ENCODE measurements at places on chromosomes 2 and 18. TPM values are rescaled to one million over a fixed set of nuclear protein-coding genes. Genes with fewer than 3 reads are reported as not detected.

Gene NYAP2
- not detected for total RNA-seq

Gene LRATD1
- 5.7 TPM for total RNA-seq

Gene CFAP210
- not detected for total RNA-seq

Gene GCG
- total RNA-seq: not detected

DNA sequence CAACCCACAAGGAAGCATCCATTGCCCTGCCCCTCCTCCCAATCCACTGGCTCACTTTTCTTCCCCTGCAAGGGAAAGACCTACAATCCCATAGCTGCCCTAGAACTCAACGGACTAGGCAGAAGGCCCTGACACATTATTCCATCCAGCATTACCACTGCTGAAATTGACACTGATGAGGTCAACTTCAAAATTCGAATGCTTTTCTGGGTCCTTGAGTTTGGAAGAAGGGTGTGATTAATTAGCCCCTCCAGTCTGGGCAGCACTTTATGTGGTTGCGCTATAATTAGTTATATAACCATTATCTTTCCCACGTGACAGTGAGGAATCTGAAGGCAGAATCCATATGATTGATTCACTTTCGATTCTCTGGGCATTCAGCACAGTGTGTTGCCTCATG is 55.7 kb downstream of the EVA1A start:
- H3K27me3 ChIP-seq: no peaks in the 10 kb centered on the region
- H3K36me3 ChIP-seq: no peaks in the 10 kb centered on the region
- H3K4me1 ChIP-seq: no peaks in the 10 kb centered on the region
- no peak overlapping the region for H3K27ac ChIP-seq

- H3K36me3 ChIP-seq: no peaks in the 10 kb centered on the region
- H3K4me3 ChIP-seq: no peak overlapping the region
- H3K27me3 ChIP-seq: no peaks in the 10 kb centered on the region
- no peak for DNase-seq
- H3K27ac ChIP-seq: no peak overlapping the region
- no peaks in the 10 kb centered on the region for H3K4me1 ChIP-seq
Observed at GRCh38 chr2:112199188-112199587, 55.7 kb downstream of the ZC3H8 start.

DNA sequence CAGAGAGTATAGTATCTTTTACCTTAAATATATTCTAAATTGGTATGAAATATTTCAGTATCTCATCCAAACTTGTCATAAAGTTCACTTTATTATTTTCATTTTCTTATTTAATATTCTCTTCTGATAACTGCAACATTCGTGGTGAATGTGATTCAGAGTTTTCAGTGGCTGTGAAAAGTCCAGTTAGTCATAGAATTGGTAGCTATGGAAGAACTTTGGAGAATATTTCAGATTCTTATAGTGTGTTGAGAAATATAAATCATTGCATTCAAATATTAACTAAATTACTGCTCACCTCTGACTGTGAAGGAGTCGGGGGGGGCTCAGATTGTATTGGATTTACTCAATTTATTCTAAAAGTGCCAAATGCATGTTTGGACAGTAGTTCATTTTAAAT is 178.6 kb upstream of the VWC2L start:
- H3K27ac ChIP-seq: no peak overlapping the region
- no peaks in the 10 kb centered on the region for H3K36me3 ChIP-seq
- DNase-seq: no peak
- H3K4me3 ChIP-seq: no peak overlapping the region

- no peak overlapping the region for H3K27ac ChIP-seq
- H3K36me3 ChIP-seq: no peaks in the 10 kb centered on the region
- no peak for DNase-seq
- no peaks in the 10 kb centered on the region for H3K27me3 ChIP-seq
- H3K4me1 ChIP-seq: peaks cover 4% of the 10 kb centered on the region
Observed at GRCh38 chr2:121638333-121638732, 10.9 kb downstream of the CLASP1 start.

GRCh38 chr2:196054631-196055030 is 14.0 kb downstream of the DNAH7 start:
- no peak overlapping the region for H3K4me3 ChIP-seq
- H3K36me3 ChIP-seq: no peaks in the 10 kb centered on the region
- no peaks in the 10 kb centered on the region for H3K27me3 ChIP-seq
- no peak overlapping the region for H3K27ac ChIP-seq
- DNase-seq: no peak

DNA sequence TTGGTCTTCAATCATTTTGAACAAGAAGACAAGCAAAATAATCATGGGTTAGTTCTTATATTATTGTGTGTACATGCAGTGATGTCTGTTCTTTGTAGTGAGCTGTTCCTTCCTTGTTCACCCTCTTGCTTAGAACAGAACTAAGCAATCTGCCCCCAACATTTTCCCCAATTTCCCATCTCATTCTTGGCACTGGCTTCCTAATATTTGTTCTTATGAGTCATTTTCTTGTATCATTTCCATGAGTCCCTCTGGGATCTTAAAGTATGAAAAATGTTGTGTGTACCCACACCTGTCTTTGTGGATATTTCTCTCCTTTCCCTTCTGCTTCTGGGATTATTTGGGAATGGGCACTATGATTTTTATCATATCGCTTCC is 3.5 kb upstream of the IL1B start:
- no peaks in the 10 kb centered on the region for H3K4me1 ChIP-seq
- no peaks in the 10 kb centered on the region for H3K27me3 ChIP-seq
- H3K27ac ChIP-seq: no peak overlapping the region
- no peak for DNase-seq
- no peaks in the 10 kb centered on the region for H3K36me3 ChIP-seq

Measured in ascending aorta (tissue), 2 donors.